ENCODE measurements at places on chromosomes 5 and 9. TPM values are rescaled to one million over a fixed set of nuclear protein-coding genes. Genes with fewer than 3 reads are reported as not detected.
A peak's percentile ranks its signal among the peaks of the same experiment; 100 is the strongest.

CFAP90 gene
- not detected for total RNA-seq

CCDC171 gene
- 2.6 TPM for total RNA-seq

CCDC180 gene
- total RNA-seq, result 4.9 TPM

OR1J1 gene
- not detected for total RNA-seq

NMUR2 gene
- total RNA-seq, result not detected

AQP7 gene
- total RNA-seq, result 4.6 TPM

TRIM14 gene
- total RNA-seq, result 4.9 TPM

- DNase-seq, result no peak
Measured at GRCh38 chr9:89420397-89421178, 77.3 kb downstream of the SEMA4D start.

DNA sequence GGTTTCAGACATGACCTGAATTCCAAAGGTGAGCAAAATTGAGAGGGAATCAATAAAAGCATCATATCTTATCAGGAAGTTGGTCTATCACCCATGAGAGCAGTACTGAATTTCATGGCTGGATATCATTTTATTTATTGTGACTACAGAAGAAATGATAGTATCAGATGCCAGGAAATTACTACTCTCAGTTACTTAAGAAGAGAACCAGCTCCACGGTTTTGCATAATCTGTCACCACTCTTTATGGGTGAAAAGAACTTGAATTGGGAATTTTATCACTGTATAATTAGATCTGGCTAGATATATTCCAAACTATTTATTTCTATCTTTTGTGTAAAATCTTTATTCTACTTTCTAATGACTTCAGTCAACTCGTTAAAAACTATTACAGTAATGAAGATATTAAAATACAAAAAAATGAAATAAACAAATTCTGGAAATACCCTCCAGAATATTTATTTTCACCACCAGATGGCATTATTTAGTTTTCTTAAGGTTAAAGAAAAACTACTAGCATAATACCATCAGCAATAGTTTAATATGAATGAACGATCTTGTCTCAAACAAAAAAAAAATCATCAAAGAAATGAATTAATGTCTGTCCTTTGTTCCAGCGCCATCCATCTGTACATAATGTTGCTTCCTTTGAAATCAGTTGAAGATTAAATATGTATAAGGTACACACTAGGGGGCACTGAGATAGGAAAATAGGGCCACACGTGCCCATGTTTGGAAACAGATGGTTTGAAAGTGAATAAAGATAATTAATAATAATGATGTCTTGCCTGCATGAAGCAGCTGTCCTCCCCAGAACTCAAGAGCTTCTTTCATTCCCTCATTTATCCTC is 84.7 kb upstream of the SLCO6A1 start:
- no peak for DNase-seq

DNA sequence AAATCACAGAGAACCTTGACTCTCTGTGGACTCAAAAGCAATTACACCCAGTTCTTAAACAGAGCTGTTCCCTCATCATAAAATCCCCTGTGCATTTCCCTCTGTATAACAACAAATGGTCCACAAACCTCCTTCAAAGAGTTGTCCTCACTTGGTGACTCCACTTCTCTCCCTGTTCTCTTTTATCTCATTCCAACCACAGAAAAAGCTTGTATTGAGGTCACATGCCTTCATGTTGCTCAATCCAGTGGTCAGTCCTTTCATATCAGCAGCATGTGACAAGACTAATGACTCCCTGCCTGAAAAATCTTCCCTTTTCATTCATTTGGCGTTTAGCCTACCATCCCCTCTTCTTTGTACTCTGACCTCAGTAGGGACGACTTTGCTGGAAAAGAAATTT is 158.0 kb downstream of the DEPDC1B start:
- no peak for DNase-seq

DNA sequence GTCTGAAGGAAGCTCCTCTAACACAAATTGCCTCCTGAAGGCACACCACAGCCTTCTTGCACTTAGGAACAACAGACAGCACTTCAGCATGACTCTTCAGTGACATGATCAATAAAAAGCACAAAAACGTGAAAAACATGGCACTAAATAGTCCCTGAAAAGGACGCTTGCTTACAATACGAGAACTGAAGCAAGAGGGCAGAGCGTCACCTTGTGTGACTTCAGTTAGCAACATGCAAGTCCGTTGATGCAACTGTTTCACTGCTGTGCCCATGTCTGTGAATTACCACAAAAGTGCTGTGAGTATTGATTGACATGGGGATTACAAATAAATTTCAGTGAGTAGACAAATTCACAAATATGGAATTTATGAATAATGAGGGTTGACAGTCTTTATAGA is 219.9 kb upstream of the GAS1 start:
- no peak for DNase-seq

GRCh38 chr5:32589942-32590869 is 4.8 kb downstream of the SUB1 start:
- DNase-seq, result no peak

- DNase-seq, result no peak
Measured at GRCh38 chr5:32435383-32435782, 9.2 kb downstream of the ZFR start.

GRCh38 chr5:756171-756570 is 28.4 kb downstream of the ZDHHC11B start:
- DNase-seq, result peak; percentile 88

DNA sequence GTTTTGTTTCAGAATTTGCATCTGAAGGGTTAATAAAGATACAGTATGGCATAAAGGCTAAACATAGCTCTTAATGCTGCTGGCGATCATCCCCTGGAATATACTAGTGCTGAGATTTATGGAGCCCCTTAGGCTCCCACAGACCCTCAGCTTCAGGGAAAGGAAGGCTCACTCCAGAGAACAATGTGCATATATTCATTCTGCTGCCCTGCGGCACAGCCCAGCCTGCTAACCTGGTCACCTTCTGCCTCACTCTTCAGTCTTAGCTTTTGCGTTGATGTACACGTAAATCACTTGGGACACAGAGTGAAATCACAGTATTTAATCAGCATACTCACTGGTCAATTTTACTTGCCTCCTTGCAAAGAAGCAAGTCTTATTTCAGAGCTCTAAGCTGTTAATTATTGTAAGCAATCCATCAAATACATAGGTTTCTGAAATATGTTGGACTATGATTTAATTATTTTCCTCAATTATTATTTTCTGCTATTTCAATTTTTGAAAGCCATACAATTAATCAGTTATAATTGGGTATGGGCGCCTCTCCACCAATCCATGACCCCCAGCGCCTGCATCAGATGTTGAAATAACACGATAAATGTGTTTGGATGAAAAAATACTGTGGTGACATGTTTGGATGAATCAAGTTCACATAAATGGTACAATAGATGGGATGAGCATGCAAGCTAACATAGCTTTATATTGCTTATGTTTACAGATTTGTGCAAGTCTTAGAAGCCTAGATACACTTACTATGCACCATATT is 11.4 kb upstream of the ACOT12 start:
- no peak for DNase-seq

DNA sequence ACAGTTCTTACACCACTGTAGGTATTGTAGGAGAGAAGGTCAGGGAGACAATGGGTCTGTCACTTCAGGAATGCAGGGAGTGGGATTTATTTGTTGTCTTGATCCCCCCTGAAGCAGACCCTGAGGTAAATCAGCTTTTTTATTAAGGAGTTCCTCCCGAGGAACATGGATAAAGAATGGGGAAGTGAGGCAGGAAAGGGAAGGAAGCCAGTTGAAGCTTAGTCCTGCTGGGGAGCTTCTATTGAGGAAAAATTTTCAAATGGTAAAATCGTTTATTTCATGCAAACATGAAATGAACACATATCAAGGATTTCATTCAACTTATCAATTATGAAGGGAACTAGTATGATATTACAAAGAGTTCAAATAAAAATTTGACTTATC is 318.6 kb upstream of the PIK3R1 start:
- DNase-seq, result no peak

GRCh38 chr5:111596705-111597104 is 84.4 kb upstream of the STARD4 start:
- DNase-seq, result no peak

GRCh38 chr5:82347201-82347865 is 69.2 kb upstream of the RPS23 start:
- DNase-seq, result peak; percentile 82

DNA sequence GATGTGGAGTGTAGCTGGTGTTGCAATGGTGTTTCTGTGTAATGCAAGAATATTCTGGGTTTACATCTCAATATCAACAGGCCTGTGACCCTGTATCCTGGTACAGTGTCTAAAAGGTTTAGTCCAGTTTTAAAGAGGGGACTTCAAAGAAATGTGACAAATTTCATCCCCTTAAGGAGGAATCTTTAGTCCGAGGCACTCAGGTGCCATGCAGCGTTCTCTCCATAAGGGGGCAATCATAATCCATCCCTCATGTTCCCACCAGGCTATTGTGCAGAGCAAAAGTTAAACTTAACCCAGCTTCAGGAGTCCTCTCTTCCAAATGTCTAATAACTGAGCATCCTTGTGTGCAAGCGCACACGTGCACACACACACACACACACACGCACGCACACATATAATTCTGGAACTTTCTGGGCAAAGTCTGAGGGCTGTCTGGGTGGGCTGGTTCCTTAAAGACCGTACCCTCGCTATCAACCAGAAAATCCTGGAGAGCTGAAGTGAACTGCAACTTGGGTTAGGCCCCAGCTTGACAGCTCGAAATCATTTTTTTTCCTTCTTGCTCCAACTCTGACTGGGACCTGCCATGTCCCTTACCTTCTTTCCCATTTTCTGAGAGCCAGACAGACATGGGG is 46.0 kb downstream of the CRB2 start:
- DNase-seq, result no peak

DNA sequence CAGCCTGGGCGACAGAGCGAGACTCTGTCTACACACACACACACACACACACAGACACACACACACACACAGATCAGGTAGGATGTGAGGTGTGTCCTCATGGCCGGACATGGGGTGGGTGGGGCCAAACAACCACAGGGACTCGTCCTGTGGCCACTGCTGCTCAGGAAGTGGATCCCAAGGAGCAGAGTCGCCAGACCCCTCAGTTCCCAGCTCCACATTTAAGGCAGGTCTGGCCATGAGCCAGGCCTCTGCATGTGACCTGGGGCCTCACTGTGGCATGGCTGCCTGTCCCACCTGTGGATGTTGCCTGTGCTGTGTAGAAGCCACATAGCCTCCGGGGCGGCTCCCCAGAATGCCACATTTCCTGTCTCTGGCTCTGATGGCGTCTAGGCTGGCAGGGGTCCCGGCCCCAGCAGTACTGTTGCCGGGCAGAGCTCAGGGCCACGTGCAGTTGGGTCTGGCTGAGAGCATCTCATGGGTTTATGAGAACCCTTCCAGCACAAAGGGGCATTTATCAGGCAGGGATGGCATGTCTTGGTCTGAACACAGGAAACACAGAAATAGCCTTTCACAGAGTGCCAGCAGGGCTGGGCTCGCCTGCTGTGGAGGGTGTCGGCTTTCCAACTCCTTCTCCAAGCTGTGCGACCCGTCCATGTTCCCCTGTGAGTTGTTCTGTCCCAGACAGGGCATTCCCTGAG is 9.9 kb upstream of the NINJ1 start:
- DNase-seq, result no peak

DNA sequence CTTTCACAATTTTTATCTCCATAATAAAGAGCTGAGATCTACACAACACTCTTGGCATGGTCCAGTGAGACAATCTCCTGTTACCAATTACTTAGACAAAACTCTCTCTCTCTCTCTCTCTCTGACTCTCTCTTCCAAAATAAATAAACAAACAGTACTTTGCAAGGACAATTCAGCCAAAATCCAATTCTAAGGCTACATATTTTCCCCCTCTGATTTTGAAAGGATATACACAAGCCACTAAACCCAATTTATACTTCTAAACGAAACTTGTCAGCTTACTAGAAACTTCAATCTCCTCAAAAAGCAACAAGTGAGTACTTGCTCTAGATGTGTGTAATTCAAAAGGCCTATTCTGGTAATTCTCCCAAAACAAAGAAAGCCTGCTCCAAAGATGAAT is 26.3 kb upstream of the TNPO1 start:
- DNase-seq, result no peak

- DNase-seq, result no peak
Measured at GRCh38 chr5:124755565-124755964, 9.1 kb upstream of the ZNF608 start.

GRCh38 chr9:113619491-113620376 is 156.2 kb downstream of the RGS3 start:
- peak; percentile 30 for DNase-seq

GRCh38 chr5:64800926-64801325 is 32.2 kb downstream of the CWC27 start:
- no peak for DNase-seq

DNA sequence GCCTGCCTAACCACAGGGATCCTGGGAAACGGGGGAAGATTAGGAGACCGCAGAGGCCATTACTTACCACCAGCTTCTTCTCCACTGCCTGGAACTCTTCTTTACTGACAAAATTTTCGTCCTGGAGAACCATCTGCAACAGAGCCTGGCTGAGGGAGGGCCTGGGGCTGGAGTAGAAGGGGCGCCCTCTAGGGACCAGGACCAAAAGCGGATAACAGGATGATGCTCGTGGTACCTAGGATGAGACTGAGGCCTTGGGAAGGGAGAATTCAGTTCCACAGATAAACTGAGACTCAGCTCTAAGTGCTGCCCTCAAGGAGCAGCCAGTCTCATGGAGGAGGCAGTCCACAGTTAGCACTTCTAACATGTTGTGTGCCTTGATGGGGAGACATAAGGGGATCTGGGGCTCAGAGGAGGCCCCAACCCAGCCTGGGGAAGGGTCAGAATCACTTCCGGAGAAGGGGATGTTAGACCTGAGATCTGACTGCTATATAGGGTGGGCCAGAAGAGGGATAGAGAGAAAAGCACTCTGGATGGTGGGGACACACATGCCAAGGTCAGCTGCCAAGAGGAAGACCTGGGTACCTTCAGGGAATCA is 1.2 kb downstream of the SPATA24 start:
- DNase-seq, result peak; percentile 69

- DNase-seq, result no peak
Measured at GRCh38 chr5:174514983-174515394, 209.4 kb upstream of the MSX2 start.

GRCh38 chr9:15377625-15378540 is 44.8 kb upstream of the SNAPC3 start:
- no peak for DNase-seq

GRCh38 chr9:84667571-84668195 is 1.8 kb upstream of the NTRK2 start:
- no peak for DNase-seq
